ENCODE measurements at places on chromosomes 1 and 21.

GRCh38 chr1:6179564-6180175, 451 bp downstream of the CHD5 start:
- DNase-seq = no peak

GRCh38 chr1:200558866-200559459, 61.6 kb downstream of the KIF14 start:
- no peak for DNase-seq

GRCh38 chr1:32106663-32107275, 1.1 kb upstream of the KPNA6 start:
- DNase-seq = no peak

DNA sequence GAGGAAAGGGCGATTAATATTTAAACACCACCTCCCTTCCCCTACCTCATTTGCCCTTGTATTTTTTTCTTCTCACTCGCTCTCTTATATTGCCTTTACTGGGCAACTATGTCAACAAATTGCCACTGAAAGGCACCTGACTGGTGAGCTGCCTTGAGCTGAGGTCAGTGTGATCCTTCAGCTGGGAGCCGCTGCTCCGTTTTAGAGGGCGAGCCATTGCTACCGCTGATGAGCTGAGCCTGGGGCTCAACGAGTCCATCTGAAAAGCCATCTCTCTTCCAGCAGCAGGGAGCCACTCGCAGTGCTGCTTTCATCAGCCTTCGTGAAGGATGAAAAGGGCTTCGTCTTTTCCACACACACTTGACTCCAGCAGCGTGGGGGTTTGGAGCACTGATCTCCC, 108.0 kb upstream of the KIF26B start:
- no peak for DNase-seq

DNA sequence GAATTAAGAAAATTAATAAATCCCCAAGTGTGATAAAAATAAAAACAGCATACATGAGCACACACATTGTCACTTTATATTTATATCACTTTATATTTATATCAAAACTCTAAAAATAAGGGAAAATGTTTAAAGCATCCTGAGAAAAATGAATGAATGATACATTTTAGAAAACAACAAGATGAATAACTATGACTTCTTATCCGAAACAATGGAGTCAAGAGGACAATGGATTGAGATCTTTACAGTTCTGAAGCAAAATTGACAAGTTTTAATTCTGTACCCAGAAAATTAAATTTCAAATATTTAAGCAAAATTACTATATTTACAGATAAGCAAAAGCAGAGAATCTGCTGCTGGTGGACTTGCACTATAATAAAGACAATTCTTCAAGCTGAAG, 512.6 kb downstream of the MRPL39 start:
- DNase-seq = no peak

- no peak for DNase-seq
Measured at GRCh38 chr1:80629304-80629837, 1171.4 kb upstream of the ADGRL2 start.

GRCh38 chr1:40312238-40313205, 4.6 kb downstream of the COL9A2 start:
- DNase-seq = peak; percentile 78

DNA sequence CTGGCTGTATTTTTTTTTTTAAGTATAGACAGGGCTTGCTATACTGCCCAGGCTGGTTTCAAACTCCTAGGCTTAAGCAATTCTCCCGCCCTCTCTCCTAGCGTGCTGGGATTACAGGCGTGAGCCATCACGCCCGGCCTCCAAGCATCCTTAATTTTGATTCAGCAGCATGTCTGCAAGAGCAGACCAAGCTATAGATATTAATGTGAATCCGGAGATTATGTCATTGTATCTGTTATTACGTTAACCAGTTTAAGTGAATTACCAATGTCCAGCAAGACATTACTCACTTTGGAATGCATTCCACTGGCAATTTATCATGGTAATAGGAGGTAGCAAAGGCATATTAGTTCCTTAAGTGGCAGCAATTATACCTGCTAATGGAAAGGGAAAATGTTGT, 179.7 kb downstream of the CHRM3 start:
- DNase-seq = no peak

- DNase-seq = no peak
Measured at GRCh38 chr1:178724376-178724727, 692 bp upstream of the RALGPS2 start.
